ENCODE measurements at places on chromosomes 1 and 21. TPM values are rescaled to one million over a fixed set of nuclear protein-coding genes. Genes with fewer than 3 reads are reported as not detected.

ADGRL2 gene
- total RNA-seq: 74.2 TPM

PCP4 gene
- not detected for total RNA-seq

AMY1C gene
- total RNA-seq: not detected

CAPN9 gene
- total RNA-seq: not detected

IL22RA1 gene
- not detected for total RNA-seq

TMEM125 gene
- total RNA-seq: not detected

PM20D1 gene
- total RNA-seq: 0.17 TPM

PDC gene
- not detected for total RNA-seq

MTARC1 gene
- total RNA-seq: 289 TPM

ID3 gene
- total RNA-seq: 92.5 TPM

KLHDC7A gene
- 4.7 TPM for total RNA-seq

CDK18 gene
- 2.1 TPM for total RNA-seq

DENND4B gene
- total RNA-seq: 51.1 TPM

LIN9 gene
- total RNA-seq: 4.1 TPM

CRP gene
- not detected for total RNA-seq

URB1 gene
- total RNA-seq: 17.4 TPM

FAM177B gene
- 0.82 TPM for total RNA-seq

MMEL1 gene
- not detected for total RNA-seq

FBLIM1 gene
- 17.0 TPM for total RNA-seq
